ENCODE measurements at places on chromosomes 1 and 21.

DNA sequence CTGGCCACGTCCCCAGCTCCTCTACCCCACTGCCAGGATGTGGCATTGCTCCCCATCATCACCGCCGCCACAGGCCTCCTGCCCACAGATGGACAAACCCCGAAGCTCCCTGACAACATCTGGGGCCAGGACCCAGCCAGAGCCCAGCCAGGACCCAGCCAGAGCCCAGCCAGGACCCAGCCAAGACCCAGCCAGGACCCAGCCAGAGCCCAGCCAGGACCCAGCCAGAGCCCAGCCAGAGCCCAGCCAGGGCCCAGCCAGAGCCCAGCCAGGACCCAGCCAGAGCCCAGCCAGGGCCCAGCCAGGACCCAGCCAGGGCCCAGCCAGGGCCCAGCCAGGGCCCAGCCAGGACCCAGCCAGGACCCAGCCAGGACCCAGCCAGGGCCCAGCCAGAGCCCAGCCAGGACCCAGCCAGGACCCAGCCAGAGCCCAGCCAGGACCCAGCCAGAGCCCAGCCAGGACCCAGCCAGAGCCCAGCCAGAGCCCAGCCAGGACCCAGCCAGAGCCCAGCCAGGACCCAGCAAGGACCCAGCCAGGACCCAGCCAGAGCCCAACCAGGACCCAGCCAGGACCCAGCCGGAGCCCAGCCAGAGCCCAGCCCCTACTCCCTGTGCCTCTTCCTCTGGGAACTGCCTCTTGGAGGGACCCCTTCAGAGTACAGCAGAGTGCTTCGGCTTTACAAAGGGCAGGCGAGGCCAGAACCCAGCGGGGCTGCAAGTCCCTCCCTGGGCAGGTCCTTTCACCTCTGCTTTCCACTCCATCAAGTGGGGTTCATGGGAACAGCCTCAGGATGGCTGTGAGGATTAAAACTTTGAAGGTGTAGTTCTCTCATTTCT is 43.7 kb downstream of the DISP3 start:
- no peak for DNase-seq

GRCh38 chr1:67682659-67683197 is 2.3 kb upstream of the GADD45A start:
- peak; percentile 57 for DNase-seq

DNA sequence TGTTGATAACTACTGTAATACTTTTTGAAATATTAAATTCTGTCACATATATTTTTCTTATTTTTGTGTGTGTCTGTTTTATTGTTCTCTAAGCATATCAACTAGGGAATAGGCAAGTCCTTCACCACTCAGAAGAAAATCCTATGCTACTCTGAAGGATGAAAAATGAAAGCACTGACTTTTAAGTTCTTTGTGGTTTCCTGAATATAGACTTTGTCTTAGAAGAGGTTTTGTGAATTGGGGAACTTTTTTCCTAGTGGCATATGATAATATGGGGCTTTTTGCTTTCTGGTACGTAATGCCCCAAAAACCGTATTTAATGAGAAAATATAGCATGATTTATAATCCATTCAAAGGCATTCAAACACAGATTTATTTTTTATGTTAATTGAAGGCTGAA is 136.0 kb downstream of the SNX7 start:
- no peak for DNase-seq

DNA sequence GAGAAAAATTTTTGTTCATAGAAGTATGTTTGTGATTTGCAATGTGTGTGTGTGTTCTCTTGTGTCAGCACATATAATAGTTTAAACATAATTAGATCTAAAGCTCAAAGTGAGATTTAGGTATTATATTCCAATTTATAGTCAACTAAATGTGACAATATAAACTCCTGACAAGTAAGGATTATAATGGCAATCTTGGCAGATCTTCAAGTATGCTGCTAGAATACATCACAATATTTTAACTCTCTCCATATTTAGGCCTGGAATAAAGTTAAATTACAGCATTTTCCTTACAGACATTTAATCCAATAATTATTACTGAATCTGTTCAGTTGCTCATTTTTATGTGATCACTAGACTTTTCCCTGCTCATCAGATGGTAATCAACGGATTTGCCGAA is 65.8 kb downstream of the LYPLAL1 start:
- no peak for DNase-seq

GRCh38 chr1:3169665-3170356 is 100.8 kb downstream of the PRDM16 start:
- DNase-seq = no peak

- peak; percentile 29 for DNase-seq
These were observed 43.7 kb downstream of the BACH1 start for GRCh38 chr21:29342363-29342957.

GRCh38 chr1:32892368-32893197 is 6.3 kb downstream of the HPCA start:
- peak; percentile 30 for DNase-seq

GRCh38 chr21:44329971-44330681 is 9.1 kb downstream of the CFAP410 start:
- DNase-seq = no peak

- no peak for DNase-seq
These were observed 10.0 kb upstream of the LRRC3 start for GRCh38 chr21:44445145-44445812.

Data from CD14-positive monocyte (primary cell).